ENCODE measurements at places on chromosomes 11 and 22.

- peak; percentile 51 for DNase-seq
Observed at GRCh38 chr11:64713781-64714363, 9.1 kb downstream of the NRXN2 start.

DNA sequence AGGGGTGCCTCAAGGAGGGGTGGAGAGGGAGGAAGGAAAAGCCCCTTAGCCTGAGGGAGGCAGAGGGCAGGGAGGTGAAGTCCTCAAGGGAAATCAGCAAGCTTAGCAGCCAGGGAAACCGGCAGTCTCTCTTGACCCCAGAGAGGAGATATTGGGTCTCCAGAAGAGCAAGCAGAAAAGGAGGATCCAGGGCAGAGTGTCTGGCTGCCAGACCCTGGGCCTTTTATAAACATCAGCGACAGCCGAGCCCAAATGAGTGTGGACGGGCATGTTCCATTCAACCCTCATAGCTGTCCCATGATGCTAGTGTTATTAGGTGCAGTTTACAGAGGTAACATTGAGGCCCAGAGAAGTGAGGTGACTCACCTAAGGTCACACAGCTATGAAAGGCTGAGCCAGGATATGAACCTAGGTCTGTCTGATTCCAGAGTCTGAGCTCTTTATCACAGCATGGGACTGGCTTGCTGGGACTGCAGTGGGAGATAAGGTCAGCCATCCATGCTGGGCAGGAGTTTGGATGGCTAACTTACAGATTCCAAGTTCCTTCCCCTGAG lies 9.3 kb downstream of the PRDM11 start:
- DNase-seq: no peak

DNA sequence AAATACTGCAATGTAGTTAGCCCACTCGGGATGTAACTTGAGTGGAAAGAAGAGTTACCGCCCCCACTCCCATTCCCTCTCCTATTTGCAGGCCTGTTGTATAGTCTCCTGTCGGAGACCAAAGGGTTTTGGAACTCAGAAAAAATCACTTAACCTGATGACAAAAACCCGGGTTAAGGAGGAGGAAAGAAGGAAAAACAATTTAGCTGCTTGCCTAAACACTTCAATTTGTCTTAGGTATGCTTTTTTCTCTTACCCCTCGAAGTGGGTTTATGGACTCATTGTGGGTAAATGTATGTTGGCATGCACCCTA lies 2.2 kb downstream of the YAP1 start:
- DNase-seq: no peak

- DNase-seq: no peak
Observed at GRCh38 chr11:60455531-60456042, at the start of gene MS4A1. Gene MS4A1 (plus strand): TSS chr11:60455847. CDS start chr11:60462375, 6,528 bp downstream.

- DNase-seq: no peak
Observed at GRCh38 chr11:102620818-102621561, 4.1 kb downstream of the MMP20 start.

DNA sequence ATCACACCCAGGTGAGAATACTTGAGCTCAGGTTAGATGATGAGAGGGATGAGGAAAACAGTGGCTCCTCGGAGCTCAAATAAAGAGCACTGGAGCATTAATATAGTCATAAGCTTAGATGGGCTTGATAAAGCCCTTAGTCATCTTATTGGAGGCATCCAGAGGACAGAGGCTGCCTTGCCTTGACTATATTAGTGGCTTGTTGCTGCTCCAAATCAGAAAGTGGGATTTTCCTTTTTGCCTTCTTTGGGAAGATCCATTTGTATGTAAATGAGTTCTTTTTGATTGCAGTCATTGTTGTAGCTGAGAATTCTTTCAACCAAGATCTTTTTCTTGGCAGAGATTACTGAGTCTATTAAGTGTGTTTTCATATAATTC lies 18.9 kb downstream of the ADM start:
- DNase-seq: no peak

DNA sequence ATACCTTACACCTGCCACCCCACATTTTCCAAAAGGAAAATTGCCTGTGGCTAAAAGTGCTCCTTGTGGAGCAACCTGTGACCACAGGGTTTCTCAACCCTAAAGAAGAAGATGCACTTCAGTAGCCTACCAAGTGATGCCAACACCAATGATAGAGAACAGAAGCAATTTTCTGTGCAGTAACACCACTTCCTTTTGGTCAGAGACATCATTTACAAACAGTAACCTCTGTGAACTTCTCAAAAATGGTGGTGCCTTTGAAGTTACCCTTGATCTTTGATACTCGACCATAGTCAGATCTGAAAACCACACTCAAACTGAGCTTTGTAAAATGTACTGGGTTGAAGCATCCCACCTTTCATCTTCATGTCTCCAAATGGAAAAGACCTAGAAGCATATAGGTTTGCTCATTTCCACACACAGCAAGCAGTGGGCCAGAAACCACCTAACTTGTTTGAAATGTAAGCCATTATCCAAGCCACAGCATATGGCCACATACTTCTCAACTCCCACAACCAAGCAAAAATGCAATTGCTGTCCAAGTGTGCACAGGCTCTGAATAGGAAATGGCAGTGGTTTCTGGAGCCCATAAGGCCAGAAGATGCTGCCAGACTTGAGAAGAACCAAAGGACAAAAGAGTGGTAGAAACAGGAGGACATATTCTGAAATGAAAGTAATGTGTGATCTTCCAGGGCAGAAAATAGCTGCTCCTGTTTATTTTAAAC lies 24.3 kb downstream of the MPPED2 start:
- no peak for DNase-seq

- no peak for DNase-seq
Observed at GRCh38 chr11:107733518-107733917, 21.7 kb upstream of the SLN start.

DNA sequence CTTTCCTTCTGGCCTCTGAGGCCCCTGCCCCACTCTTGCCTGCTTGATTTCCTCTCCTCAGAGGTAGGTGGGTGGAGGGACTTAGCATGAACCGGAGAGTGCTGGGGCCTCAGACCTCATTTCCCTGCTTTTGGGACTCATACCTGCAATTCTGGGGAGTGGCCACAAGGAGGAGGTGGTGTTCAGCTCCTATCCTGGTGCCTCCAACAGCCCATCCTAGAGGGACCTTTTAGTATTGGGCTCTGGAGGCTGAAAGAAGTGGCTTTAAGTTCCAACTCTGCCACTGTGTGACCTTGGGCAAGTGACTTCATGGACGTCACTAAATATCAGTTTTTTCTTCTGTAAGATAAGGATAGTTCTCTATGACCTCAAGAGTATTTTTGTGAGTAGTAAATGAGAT lies 98.6 kb downstream of the KIAA1671 start:
- no peak for DNase-seq

GRCh38 chr11:70074746-70075145 lies 3.4 kb upstream of the ANO1 start:
- no peak for DNase-seq

DNA sequence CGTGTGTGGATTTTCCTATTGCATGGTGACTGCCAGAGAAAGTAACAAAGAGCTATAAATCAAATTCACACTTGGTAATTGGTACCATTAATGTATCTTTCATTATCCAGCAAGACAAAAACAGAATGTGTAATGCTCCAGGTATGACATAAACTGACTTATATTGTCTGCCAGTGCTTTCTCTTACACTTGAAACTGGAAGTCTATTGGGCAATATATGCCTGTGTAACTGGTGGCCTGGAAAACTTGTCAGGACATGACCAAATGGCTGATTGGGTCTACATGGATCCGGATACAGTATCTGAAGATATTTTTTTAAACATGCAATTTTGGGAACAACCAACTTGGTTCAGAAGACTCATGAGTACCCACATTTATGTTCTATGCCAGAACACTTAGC lies 174.6 kb upstream of the ARHGAP42 start:
- DNase-seq: no peak

- peak; percentile 89 for DNase-seq
Observed at GRCh38 chr22:18023509-18024275, 669 bp downstream of the MICAL3 start.

DNA sequence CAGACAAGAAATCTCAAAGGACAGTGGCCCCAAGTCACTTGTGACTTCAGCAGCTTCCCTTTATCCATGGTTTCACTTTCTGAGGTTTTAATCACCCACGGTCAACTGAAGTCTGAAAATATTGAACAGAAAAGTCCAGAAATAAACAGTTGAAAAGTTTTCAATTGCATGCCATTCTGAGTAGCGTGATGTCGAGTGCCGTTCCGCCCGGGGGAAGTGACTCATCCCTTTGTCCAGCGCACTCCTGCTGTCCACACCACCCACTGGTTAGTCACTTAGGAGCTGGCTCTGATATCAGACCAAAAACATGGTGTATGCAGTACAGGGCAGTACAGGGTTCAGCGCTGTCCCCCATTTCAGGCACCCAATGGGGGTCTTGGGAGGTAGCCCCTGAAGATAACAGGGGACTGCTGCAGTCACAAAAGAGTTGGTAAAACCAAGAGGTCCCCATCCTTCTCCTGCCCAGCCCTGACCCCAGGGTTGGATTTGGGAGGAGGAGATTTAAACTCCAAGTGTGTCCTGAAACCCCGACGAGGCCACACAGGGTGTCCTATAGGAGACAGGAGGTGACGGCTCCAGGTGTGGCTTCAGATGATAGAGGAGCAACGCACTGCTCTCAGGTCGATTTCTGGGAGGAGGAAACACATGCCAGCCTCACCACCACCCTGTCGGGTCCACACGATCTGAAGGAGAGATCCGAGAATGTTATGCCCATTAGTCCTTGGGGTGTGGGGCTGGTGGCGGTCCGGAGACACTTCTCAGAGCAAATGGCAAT lies 390.1 kb downstream of the CTTN start:
- no peak for DNase-seq

GRCh38 chr11:7703740-7704139 lies 2.5 kb downstream of the OVCH2 start:
- DNase-seq: no peak

DNA sequence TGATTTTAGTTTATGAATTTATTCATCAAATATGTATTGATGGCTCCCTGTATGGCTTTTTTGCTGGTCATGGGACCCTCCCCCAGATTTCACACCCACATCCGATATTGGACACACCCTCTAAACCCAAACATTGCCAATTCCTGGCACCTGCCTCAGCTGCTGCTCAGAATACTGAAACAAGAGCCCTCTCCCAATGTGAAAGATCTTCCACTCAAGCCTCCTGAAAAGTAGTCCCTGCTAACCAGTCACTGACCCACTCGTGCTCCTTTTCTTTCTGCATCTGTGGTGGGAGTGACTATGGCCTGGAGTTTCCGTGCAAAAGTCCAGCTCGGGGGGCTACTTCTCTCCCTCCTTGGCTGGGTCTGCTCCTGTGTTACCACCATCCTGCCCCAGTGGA lies at the start of gene CLDN25:
TSS of gene CLDN25 (plus strand) at position 301 of the 400 bp plus-strand sequence. CDS start at position 301, 0 bp downstream.
- DNase-seq: no peak

DNA sequence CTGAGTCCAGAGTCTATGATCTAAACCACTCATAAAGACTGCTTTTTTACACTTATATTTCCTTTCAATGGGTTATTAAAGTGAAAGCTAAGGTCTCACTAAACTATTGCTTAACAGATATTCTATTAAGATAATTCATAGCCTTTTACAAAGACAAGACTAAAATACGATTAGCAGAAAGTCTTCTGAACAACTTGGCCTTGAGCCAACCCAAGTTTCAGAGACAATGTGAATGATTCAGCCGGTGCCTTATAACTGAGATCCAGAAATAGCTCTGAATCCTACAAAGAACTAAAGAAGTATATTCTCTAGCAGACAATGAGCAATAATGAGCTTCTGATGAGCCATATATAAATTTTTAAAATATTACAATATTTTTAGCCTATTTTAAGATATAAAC lies 41.5 kb upstream of the CARD18 start:
- no peak for DNase-seq

GRCh38 chr11:95299078-95299679 lies 68.2 kb upstream of the SESN3 start:
- peak; percentile 39 for DNase-seq

DNA sequence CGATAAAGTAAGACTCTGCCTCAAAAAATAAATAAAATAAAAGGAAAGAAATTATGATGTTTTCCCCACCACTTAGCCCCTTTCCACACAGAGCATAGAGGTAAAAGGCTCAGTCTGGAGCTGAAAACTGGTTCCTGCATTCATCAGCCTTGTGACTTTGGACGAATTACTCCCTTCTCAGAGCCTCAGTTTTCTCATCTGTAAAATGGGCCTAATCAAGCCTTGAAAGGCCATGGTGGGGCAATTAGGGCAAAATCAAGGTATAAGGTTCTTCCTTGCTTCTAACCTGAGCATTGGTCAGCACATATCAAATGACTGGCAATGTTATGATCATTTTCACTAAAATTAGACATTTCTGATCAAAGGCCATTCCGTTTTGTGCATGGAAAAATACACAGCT lies 417.7 kb downstream of the MN1 start:
- no peak for DNase-seq

DNA sequence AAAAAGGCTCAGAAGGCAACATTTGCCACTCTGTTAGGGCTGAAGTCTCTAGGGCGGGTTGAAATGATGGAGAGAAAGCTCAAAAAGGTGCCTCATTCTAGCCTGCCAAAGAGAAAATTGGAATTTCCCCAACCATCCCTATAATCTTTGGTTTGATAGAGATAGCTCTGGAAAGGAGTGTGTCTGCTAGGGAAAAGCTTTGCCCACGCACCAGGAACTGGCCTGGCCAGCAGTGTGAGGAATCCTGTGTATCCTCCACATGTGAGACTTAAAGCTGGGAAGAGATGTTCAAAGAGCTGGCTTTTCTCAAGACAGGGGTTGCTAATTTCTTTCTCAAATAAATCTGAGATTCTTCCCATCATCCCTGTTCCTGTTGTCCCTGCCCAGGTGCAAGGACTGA lies 193.7 kb downstream of the OPCML start:
- no peak for DNase-seq

DNA sequence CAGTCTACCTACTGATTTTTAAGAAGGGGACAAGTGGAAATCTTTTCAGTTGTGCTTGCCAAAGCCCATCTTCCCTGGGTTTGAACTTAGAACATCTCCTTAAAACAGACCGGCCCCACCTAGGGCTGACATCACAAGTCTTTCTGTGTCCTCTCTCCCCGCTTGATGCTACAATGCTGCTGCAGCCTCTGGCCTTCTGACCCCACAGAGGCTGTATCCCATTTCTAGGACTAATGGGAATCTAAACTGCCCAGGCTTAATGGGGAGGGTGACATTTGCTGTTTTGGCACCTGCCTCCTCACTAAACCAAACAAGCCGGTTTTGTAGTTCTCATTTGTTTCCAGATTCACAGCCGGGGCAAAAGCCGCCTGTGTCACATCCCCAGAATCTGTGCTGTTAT lies 121.3 kb upstream of the CADM1 start:
- peak; percentile 46 for DNase-seq

DNA sequence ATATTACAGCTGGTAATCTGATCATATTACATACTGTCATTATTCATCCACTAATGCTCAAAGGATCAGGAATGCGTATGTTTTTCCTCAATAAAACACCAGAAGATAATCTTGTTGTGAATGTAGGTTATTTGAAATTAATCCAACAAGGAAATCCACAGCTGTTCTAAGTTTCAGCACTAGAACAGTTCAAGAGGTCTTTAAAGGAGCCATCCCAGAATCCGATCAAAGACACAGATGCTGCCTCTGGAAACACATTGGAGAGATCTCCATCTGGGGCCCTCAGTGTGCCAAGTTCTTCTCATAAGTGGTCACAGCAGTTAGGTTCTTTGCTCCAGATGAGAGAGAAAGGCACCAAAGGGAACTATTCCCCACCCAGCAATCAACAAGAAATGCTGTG lies 1955.1 kb upstream of the RAG2 start:
- DNase-seq: peak; percentile 32
